ENCODE measurements at places on chromosomes 7 and 10. TPM values are rescaled to one million over a fixed set of nuclear protein-coding genes. Genes with fewer than 3 reads are reported as not detected.

HTR5A gene
- not detected for total RNA-seq

- DNase-seq = no peak
These were observed 843.6 kb downstream of the PCDH15 start for GRCh38 chr10:53957401-53957800.

- DNase-seq = no peak
These were observed 65.2 kb downstream of the LYZL1 start for GRCh38 chr10:29353887-29354561.

- DNase-seq = no peak
These were observed 38.9 kb downstream of the CYP51A1 start for GRCh38 chr7:92095380-92095779.

DNA sequence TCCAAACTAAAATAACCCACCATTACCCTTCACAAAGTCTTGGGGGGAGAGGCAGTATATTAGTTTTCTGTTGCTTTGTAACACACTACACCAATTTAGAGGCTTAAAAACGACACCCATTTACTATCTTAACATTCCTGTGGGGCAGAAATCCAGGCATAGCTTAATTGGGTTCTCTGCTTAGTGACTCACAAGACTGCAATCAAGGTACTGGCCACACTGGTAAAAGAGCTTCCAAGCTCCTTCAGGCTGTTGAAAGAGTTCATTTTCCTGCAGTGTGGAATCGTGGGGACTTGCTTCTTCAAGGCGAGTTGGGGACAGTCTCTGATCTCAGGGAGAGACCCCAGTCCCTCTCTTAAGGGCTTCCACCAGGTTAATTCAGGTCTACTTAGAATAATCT, 139.1 kb downstream of the XPNPEP1 start:
- DNase-seq = no peak

DNA sequence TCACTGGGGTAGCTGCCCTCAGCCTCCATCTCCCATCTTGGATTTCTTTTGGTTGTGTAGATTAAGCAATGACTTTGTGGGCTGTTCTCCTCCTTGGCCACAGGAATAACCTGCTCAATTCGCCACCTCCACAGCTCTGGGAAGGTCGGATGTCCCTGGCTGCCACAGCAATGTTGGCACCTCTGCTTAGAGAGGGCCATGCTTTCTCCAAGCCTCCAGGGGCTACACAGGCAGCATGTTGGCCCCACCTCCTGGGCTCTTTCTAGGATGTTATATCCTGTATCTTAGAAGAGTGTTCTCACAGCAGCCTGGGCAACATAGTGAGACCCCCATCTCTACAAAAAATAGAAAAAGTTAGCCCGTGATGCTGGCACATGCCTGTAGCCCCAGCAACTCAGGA, 35.4 kb upstream of the FXYD4 start:
- no peak for DNase-seq

GRCh38 chr10:122373108-122373507, 1.4 kb upstream of the PLEKHA1 start:
- no peak for DNase-seq

IFIT1 gene
- 51.1 TPM for total RNA-seq

BAZ1B gene
- 55.7 TPM for total RNA-seq

DNA sequence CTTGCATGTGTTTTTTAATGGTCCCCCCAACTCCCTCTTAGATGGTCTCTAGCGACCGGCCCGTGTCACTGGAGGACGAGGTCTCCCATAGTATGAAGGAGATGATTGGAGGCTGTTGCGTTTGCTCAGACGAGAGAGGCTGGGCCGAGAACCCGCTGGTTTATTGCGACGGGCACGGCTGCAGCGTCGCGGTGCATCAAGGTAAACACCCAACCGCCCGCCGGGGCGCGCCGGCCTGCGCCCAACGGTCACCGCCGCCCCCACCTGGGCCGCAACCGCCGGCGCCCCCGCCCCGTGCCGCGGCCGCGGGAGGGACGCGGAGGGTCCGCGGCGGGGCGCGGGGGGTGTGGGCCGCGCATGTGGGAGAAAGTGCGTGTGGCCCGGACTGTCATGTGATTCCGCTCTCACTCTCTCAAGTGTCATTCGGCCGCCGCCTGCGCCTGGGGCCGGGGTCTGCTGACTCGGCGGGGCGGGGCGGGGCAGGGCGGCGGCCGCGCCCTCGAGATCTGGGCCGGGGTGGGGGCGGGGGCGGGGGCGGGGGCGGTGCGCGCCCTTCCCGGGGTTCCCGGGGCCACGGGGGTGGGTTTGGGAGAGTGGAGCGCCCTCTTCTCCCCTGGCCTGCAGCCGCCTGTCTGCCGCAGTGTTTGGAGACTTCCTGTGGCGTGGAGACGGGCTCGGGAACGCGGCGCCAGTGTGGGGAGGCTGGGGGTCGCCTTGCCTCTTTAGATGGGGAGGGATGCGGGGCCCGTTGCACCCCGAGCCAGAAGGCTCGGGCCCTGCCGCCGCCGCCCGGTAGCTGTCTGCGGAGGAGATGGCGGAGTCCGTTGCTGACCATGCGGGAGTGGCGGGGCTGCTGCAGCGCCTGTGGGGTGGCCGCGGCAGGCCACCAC, 817 bp downstream of the MLLT10 start:
- peak; percentile 86 for DNase-seq

CACNB2 gene
- total RNA-seq = 4.2 TPM

GRCh38 chr7:108461840-108462239, 5.6 kb upstream of the NRCAM start:
- no peak for DNase-seq

DNA sequence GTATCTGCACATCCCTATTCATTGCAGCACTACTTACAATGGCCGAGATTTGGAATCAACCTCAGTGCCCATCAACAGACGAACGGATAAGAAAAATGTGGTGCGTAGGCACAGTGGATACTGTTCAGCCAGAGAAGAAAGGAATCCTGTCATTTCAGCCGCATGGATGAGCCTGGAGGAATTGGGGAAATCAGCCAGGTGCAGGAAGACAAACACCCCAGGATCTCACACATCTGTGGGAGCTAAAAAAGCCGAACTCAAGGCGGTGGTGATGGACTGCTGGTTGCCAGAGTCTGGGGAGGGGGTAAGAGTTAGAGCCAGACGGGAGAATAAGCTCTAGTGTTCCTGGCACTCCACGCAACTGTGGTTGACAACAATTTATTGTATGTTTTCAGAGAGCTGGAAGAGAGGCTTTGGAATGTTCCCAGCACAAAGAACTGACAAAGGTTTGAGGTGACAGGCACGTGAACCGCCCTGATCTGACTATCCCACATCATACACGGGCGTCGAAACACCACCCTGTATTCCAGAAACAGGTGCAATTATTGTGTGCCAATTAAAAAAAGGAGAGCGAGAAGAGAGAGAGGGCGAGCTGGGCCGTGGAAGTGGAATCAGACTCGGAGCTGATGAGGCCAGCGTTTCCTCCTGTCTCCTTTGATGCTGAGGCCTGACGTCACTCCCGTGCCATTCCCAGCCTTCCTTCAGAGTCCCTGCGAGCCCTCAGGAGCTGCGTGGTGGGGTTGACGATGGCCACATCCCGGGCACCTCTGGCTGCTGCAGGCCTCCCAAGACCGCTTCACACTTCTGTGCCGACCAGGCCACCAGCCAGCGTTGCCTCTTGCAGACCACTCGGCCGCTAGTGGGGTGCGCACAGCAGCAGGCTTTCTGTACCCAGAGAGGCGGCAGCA, 189.5 kb downstream of the DNAJB6 start:
- DNase-seq = peak; percentile 60

- no peak for DNase-seq
These were observed 654.5 kb upstream of the COBL start for GRCh38 chr7:51970961-51971665.

DNA sequence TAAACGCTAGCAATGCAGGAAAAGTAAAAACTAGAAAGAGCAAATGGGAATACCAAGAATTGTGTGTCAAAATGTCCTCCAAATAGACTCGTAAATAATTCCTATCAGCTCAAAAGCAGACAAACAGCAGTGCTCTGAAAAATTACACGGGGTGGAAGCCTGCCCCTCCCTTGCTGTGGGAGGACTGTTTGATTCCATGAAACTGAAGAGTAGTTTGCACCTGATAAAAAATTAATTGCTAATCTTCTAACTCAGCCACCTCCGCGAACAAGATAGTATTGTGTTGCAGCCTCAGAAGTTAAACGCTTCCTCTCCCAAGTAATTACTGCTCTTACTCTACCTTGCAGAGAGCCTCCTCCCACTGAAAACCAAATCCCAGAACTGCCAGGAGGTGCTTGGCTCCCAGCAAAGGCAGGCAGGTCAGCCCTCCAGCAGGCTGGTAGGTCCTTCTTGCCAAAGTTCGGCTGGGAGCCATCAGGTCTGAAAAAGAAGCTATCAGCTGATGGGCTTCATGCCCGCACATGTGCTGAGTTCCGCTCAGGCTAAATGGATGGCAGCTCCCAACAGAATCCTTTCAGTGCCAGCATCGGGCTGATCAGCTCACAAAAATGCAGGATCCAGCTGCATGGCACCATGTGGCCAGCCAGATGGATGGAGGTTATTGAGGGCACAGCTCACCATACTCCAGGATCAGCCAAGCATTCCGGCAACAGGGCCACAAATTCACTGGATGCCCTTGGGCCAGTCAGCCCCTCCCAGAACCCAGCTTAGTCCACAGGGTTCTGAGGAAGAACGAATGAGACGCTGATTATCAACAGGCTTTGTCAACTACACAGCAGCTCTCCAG, 37.1 kb downstream of the MAD1L1 start:
- peak; percentile 45 for DNase-seq

DNA sequence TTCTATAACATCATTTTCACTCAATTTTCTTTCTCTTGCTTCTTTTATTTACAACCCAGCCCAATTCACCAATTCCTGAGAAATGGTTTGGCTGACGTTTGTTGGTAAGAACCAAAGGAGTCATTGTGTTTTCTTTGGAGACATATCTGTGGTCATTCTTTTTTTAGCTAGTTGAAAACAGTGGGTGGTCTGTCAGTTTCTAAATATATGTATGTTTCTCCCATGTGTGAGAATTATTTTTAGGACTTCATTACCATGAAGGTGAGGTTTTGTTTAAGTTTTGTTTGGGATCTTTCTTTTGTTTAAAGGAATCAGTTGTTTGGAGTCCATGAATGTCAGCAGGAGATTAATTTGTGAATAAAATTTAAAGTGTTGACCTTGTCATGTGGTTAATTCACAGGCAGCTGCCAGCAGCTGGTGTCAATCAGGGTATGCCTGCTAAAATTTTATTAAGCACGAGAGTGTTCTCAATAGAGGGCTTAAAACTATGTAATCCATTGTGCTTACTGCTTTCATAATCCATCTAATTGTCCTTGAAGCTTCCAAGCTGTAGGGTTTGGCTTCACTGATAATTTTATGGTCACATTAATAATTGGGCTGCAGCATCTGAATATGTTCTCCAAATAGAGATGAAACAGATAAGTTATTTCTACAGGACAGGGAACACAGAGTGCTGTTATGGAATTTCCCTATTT, 38.7 kb downstream of the INSYN2A start:
- no peak for DNase-seq

DNA sequence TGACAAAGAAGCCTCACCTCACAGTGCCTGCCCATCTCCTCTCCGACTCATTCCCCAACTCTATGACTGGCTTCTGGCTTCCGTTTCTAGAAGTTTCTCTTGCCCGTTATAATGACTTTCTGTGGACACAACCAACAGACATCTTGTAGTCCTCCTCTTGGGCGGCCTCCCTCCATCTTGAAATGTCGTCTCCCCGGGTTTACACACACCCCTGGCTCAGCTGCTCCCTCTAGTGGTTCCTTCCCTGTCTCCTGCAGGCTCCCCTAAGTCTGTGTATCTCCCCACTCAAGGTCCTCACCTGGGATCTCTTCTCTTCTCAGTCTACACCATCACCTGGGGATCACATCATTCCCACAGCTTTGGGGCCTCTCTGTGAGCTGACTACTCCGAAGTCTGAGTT, 123.4 kb upstream of the NEBL start:
- no peak for DNase-seq
